ENCODE measurements at places on chromosomes 11 and 22.

GRCh38 chr22:48844056-48844675, 983.5 kb downstream of the BRD1 start:
- no peak for DNase-seq

DNA sequence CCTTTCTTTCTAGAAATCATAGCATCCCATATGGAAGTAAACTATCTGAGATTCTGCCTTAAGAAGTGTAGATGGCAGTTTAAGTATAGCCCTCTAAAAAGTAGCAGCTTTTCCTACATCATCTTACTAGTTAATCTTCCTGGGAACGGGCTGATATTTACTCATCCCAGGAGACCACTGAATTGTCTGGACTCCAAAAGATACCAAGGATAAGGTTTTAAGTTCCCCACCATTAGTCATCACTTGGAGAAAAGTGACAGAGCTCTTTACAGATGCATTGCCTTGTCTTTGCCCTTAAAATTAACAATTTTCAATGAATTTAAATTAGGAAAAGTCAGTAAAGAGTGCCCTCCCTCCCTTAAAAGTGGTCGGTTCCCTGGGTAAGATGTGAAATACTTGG, 129.5 kb downstream of the MAML2 start:
- DNase-seq, result peak; percentile 7

GRCh38 chr11:72642043-72642883, 32.0 kb downstream of the PDE2A start:
- DNase-seq, result no peak

DNA sequence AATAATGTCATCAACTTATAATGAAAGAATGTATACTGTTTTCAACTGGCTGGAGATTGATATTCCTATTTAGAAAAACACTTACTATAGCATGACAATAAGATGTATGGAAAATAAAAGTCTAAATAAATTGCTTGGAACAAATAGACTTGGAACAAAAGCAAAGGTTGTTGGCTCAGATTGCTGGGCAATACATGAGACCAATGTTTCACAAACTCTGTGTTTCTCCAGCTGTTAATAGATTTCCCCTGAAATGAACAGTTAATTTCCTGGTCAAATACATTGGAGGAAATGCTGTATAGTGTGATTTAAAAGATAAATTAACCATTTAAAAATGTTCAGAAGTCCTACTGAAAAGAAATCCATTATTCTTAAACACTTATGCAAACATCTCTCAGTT, 40.1 kb upstream of the CTSC start:
- DNase-seq, result no peak

- no peak for DNase-seq
These were observed 34.6 kb downstream of the IFT27 start for GRCh38 chr22:36741204-36741793.

DNA sequence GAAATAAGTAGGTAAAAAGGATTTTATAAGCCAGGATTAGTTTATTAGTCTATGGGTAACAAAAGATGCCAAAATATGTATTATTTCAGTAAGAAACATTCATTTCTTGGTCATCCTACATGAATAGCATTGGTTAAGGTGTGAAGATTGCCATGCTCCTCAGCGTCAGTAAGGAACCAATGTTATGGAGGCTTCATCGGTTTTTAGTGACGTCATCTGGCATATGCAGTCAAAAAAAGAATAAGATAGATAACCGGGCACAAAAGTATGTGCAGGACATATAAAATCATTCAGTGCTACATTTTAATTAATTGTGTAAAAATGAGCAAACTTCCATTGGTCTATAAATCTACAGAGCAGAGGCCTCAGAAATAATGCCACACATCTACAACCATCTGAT, 29.4 kb downstream of the TRIM5 start:
- no peak for DNase-seq

Measured in T1000 (cell line).